RPMI7951 (cell line): ENCODE measurements at places on chromosomes 7 and 10.

DNA sequence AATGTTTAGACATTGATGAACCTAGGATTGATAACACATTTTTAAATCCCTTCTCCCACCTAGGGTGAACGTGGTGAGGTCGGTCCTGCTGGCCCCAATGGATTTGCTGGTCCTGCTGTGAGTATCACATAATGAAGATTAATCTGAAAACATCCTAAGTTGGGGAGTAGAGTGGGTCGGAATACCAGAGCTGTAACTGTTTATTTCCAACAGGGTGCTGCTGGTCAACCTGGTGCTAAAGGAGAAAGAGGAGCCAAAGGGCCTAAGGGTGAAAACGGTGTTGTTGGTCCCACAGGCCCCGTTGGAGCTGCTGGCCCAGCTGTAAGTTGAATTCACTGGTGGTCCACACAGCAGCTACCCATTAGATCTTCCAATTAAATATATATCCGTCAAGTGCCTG lies 25.6 kb downstream of the COL1A2 start:
- DNase-seq, result no peak

DNA sequence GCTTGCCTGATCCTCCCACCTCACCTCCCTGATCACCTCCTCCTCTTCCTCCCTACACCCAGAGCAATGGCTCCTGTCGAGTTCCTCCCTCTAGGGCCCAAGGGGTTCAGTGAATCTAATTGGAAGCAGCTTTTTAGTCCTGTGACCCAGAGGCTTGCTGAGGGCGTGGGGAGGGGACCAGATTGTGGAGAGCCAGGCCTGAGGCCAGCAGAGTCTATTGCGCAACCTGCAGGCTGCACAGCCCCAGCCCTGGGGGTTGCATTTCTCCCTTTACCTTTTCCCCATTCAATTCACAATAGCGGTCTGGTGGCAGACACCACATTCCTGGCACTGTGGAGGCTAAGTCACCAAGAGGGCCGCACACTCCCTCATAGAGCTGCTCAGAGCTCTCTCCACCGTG lies 32.5 kb downstream of the GHRHR start:
- peak; percentile 60 for DNase-seq

- DNase-seq, result no peak
Measured at GRCh38 chr10:70804421-70804808, 11.3 kb upstream of the SGPL1 start.

GRCh38 chr7:2521952-2522591 lies 2.5 kb downstream of the LFNG start:
- DNase-seq, result peak; percentile 87

DNA sequence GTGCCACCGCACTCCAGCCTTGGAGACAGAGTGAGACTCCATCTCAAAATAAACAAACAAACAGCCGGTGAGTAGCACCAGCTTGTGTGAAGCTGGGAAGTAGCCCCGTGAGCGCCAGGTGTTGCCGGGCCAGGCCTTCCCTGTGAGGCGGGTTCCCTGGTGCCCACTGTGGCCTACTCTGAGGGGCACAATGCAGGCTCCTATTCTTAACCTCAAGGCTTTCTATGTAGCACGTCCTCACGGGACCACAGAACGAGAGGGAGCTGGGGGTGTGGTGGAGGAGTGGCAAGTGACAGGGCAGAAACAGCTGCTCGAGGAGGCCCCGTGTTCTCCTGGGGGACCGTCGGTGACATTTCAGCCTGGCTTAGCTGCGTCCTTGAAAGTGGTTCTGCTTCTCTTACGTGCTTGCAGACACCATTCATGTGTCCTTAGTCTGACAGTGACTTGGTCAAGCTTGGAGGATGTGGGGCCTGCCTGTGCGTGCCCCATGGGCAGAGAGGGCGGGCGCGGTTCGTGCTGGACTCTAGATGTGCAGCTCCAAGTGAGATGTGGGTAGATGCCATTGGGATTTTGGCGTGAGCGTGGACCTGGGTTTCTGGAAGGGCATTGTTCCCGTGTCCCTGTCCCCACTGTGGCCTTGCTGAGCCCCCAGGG lies 116.6 kb downstream of the NKX6-2 start:
- DNase-seq, result no peak

- no peak for DNase-seq
Measured at GRCh38 chr7:117427258-117427701, at the start of gene ASZ1. TSS of gene ASZ1 (minus strand) at chr7:117427493. CDS start at chr7:117427460, 33 bp downstream.

DNA sequence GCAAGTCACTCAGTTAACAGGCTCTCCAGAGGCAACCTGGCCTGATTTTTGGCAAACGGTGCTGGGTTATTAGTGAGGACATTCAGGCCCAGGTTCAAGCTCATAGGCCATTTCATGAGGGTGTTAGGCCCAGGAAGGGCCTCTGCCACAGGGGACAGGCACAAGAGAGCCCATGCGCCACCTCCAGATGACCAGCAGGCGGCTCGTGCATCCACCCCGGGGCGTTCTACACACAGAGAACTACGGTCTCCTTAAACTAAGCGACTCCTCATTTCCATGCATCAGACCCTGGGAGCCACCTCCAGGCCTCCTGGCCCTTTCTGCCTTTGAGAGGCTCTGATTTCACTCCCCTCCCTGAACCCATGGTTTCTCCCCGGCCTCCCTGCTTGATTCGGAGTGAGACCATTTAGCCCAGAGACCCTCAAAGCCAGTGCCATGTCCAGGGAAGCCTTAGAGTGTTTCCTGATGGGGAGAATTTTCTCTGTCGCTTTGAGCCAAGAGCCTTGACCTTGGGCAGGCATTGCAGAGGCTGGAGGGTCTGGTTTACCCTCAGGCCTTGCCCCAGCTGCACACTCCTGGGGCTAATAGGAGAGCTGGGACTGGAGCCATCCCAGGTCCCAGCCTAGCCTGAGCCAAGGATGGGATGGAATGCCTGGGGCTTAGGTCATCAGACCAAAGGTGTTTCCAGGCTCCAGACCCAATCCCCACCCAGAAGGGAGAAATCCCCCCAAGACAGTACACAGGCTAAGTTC lies 188.0 kb downstream of the GRID1 start:
- DNase-seq, result no peak

DNA sequence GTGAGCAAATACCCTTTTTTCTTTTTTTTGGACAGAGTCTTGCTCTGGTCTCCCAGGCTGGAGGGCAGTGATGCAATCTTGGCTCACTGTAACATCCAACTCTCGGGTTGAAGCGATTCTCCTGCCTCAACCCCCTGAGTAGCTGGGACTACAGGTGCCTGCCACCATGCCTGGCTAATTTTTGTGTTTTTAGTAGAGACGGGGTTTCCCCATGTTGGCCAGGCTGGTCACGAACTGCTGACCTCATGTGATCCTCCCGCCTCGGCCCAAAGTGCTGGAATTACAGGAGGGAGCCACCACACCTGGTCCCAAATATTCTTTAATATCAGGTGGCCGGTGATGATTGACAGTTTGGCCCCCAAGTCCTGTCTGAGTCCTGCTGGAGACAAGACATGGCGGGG lies 6.6 kb downstream of the LAT2 start:
- DNase-seq, result no peak

DNA sequence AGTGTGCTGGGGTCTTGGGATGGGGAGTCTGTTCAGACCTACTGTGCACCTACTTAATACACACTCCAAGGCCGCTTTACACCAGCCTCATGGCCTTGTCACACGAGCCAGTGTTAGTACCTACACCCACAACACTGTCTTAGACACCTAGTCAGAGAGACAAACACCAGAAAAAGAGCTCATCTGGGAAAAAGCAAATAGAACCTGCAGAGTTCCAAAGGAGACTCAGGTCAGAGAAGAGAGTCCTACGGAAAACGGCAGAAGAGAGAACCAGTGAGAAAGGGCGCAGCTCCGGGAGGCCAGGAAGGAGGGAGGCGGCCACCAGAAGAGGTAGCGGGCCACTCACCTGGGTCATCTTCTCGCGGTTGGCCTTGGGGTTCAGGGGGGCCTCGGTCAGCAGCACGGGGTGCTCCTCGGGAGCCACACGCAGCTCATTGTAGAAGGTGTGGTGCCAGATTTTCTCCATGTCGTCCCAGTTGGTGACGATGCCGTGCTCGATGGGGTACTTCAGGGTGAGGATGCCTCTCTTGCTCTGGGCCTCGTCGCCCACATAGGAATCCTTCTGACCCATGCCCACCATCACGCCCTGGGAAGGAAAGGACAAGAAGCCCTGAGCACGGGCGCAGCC lies 105.3 kb upstream of the TNRC18 start:
- DNase-seq, result no peak

- no peak for DNase-seq
Measured at GRCh38 chr7:128003787-128004186, 27.4 kb downstream of the LRRC4 start.
